ENCODE measurements at places on chromosomes 6 and 20.

- no peak for DNase-seq
Observed at GRCh38 chr6:154995254-154996015, at the start of gene TIAM2. TIAM2 (plus strand) TSS chr6:154995315; CDS start chr6:155129224, 133,909 bp downstream.

DNA sequence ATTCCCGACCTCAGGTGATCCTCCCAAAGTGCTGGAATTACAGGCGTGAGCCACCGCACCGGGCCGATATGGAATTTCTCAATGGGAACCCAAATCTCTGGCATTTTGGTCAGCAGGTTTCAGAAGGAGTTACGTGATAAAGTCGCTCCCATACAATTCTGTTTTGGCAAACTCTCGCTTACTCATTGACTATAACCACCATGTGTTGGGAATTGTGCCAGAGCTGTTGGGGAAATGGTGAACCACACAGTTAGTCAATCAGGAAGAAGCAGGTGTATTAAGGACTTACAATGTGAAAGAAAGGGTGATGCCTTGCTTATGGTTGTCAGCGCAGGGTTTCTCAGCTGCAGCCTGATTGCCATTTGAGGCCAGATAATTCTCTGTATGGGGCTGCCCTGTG, 410.5 kb downstream of the QKI start:
- no peak for DNase-seq

DNA sequence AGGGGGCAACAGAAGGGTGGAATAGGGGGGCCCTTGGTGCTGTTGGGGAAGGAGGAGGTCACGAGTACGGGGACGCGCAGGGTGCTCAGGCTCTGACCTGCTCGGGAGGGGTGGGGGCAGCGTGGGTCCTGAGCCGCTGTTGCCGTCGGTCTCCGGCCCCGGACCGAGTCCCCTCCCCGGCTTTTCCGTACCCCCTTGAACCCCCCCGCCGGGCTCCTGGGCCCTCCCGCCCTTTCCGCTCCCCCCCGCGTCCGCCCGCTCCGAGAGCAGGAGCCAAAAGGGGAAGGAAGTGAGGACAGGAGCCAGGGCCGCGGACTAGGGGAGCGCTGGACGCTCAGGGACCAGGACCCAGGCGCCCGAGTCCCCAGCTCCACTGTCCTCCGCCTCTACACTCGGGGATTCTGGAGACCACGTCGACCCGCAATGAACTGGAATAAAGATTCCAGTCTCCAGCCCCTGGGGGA, at the start of gene RGL2:
RGL2 (minus strand) TSS at position 170 of the 464 bp plus-strand sequence. CDS start 332 bp downstream, outside the sequence.
- no peak for DNase-seq

- no peak for DNase-seq
Observed at GRCh38 chr6:94389218-94389617, 969.9 kb upstream of the EPHA7 start.

DNA sequence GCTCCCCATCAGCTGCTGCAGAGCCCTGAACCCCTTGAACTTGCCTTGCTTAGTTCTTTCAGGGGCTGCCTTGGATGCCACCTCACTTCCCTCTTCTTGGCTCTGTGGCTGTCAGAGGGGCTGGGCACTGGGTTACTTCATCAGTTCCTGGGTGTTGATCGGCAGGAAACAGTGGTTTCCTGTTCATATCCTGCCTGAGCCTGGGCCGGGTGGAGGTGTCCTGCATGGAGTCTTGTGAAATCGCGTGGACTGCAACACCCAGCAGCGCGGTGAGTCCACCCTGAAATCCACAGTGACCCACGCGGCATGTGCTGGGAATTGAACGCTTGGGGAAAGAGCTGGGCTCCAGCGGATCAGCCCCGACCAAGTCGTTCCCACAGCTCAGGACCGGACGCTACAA, 97.5 kb downstream of the CDH26 start:
- DNase-seq: no peak

GRCh38 chr6:106729841-106730240, 100.5 kb downstream of the QRSL1 start:
- DNase-seq: no peak

GRCh38 chr6:29005183-29005885, at the start of gene ZNF311:
ZNF311 (minus strand) TSS chr6:29005315; CDS start chr6:29003954, 1,361 bp downstream.
- no peak for DNase-seq

- DNase-seq: no peak
Observed at GRCh38 chr6:31780507-31781243, 3.5 kb upstream of the VWA7 start.

DNA sequence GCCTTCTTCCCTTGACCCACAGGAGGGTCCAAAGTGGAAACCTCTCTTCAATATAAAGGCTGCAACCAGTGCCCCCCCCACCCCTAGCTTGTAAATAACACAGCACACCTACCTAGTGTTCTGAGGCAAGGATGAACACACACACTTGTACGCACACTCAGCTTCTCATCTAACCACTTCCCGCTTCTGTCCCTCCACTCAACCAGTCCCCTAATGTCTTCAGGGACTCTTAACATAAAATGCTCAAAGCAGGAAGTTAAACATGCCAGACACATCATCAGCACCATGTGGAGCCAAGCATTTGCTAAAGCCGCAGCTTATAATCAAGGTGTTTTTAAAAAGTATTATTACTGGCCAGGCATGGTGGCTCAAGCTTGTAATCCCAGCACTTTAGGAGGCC, 35.3 kb downstream of the FOXQ1 start:
- no peak for DNase-seq

- DNase-seq: no peak
Observed at GRCh38 chr20:51439160-51439689, 103.3 kb downstream of the NFATC2 start.

- no peak for DNase-seq
Observed at GRCh38 chr20:64042054-64042781, 6.2 kb downstream of the C20orf204 start.

DNA sequence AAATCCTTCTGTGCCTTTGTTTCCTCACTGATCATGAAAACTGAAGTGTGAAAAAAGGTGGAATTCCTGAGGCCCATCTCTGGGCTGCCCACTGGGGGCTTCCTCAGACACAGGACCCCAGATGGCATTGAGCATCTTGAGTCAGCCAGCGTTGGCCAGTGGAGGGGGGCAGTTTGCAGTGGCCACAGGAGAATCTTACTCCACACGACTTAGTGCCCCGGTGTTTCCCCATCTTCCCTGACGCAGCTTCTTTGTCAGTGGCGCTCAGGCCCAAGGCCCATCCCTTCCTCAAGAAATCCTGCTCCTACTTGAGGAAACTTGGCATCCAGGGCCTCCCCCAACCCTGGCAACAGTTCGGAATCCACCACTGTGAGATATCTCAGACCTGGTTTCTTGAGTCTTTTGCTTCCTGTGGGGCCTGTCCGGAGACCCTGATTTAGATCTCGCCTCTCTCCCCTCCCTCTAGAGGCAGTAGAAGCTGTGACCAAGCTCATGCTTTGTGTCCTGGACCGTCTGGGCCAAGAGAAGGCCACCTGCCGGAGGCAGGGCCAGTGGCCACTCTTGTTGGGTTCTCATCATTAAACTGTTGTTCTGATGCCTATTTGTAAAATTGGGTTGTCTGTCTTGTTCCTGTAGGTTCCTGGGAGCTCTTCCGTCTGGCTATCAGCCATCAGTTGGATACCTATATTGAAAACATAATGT, 20.2 kb upstream of the DLGAP4 start:
- DNase-seq: no peak

DNA sequence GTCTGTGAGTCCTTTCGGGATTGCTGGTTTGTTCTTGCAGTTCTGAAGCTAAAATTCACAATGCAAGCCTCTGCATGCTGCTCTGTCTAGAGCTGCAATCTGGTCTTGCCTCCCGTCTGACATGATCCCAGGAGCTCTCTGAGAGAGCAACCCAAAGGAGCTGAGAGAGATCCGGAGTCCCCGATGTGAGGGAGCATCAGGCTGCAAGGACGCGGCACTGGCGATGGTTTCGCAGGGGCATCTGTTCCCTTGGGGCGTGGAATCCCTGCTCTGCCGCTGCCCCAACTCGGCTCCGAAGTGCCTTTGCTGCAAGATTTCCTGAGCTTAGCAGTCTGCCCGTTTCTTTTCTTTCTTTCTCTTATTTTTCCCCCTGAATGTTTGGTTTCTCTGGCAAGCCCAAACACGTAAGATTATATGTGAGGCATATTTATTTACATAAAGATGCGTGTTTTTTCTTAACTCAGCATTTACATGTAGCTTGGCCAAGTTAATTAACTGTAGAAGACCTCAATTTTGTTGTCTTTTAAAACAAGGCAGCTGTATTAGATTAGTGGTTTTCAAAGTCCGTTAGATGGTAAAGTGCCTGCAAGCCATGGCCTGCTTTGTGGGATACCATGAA, 873.0 kb downstream of the KIF16B start:
- no peak for DNase-seq

DNA sequence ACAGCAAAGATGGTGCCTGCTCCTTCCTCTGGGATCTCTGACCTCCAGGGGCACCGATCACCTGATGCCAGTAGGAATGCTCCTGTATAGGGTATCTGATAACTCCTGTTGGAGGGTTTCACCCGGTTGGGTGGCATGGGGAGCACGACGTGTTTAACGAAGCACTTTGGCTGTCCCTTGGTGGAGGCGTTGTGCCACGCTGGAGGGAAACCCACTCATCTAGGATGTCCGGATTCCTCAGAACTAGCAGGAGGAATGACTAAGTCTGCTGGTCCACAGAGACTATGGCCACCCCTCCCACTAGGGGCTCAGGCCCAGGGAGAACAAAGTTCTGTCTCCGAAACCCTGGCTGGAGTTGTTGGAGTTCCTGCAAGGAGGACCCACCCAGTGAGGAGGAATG, 1624.4 kb downstream of the GRIK2 start:
- DNase-seq: no peak

DNA sequence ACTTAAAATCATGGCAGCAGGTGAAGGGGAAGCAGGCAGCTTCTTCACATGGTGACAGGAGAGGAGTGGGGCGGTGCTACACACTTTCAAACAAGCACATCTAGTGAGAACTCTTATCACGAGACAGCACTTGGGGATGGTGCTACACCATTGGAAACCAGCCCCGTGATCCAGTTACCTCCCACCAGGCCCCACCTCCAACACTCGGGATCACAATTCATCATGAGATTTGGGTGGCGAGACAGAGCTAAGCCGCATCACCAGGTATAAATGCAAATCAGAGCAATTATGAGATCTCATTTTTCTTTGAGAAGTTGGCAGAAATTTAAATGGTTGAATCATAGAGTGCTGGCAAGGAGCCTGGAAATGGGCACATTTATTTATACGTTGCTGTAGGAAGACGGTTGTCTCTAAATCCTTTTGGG, 31.4 kb downstream of the IGF2R start:
- no peak for DNase-seq

GRCh38 chr6:125252891-125253290, 48.9 kb downstream of the HDDC2 start:
- DNase-seq: no peak

DNA sequence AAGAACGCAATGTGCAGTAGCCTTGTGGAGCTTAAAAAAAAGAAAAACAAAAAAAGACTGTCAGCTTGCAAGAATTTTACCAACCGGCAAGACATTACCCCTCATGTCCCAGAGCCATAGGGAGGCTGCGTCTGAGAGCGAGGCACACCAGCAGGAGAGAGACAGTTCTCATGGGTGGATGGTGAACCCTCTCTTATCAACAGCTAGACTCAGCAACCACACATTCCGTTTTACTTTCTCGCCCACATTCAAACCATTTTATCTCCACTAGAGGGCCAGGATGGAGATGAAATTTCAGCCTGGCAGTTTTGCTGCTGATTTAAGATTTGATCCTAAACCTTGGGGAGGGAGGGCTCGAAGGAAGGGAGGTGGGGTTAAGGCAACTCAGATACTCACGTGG, 247.0 kb downstream of the ATXN1 start:
- DNase-seq: no peak

DNA sequence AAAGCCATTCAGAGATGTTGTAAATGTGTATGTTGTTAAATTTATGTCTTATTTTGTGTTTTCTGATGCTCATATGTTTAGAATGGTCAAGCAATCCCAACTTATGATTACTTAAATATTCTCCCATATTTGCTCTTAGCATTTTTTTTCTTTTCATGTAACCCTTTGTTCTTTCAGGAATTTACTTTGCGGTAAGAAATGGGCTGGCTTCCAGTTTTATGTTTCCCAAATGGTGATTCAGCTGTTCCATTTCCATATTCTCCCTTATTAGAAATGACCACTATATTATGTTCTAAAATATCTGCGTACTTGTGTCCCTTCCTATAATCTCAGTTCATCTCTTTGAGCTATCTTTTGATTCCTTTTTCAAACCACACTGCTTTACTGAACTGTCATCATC, 113.7 kb downstream of the CDH26 start:
- no peak for DNase-seq

DNA sequence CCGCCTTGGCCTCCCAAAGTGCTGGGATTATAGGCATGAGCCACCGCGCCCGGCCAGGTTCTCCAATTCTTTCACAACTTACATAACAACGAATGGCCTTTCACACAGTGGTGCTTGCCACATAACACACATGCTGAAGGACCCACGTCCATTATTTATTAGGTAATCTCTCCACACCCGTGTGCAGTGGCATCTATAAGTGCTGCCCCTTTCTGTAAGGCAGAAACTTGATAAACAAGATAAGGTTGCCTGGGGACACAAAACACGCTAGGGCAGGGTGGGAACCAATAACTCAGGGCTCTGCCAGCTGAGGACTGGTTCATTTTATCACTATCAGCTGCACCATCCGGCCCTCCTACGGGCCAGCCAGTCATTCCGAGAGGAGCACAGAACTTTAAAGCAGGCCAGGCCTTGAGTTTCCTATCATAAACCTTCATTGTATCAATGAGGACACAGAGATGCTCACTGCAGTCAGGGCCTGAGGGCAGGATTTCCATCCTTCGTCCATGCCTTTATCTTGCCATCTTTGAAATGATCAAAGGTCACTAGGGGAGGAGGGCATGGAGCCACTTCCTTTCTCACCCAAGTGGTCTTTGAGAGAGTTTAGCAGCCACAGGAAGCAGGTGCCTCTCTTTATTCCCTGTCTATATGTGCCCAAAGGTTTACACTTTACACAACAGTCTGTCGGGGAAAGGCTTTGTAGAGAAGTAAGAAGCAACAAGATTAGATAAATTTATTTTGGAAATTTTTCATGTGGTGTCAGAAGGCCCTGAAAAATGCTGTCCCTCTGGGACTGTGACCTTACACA, 37.6 kb downstream of the GPLD1 start:
- no peak for DNase-seq

- DNase-seq: no peak
Observed at GRCh38 chr6:99026135-99026534, 78.4 kb upstream of the FBXL4 start.

DNA sequence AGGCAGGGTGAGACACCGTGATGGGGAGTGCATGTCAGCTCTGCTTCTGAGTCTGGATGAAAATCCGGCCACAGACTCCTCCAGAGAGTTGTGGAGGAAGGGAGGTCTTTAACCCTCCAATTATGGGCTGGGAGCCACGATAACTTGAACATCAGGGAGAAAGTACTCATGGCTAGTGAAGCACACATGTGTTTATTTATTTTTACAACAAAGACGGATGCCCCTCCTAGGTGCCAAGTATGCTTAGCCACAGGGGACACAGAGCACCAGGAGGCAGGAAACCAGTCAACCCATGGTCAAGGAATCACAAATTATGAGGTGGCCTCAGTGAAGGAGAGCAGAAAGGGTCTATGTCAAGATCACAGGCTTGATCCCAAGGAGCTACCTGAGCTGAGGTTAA, 54.1 kb downstream of the ZNF217 start:
- DNase-seq: no peak

All from keratinocyte (primary cell).